Adrenal gland (tissue), 19 donors: ENCODE measurements at places on chromosomes 1 and 21.

DNA sequence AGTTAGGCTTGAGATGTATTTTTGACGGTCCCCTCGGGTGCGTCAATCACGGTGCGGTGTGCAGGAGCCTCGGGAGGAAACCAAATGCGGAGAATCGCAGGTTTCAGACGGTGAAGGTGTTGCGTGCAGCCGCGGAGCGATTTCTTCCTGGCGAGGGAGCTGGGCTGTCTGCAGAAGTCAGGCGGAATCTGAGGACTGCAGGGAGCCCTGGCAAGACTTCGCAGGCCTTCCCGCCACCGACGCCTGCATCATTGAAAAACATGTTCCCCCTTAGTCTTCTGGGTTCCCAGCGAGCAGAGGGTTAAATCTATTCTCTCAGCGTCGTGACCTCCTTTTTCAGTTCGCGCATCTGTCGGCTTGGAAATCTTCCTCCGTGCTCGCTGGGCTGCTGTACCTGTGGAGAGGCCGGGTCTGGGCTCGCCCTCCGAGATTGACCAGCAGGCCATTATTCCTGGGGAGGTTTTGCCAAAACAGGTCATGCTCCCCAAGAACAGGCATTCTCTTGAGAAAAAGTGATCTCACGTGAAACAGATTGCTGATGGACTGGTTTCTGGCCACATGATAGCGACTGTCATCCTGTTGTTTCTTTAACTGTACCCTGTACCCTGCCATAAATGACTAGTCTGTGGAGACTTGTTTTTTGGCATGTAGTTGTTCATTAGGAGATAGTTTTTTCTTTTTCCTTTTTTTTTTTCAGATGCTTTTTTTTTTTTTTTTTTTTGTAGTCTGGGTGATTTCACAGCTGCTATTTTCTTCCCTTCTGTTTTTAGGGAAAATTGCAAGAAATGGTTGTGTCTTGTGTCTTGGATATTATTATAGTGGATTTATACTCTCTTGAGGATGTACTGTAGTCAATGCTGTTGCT, 894 bp downstream of the EPB41 start:
- DNase-seq = peak; percentile 45

DNA sequence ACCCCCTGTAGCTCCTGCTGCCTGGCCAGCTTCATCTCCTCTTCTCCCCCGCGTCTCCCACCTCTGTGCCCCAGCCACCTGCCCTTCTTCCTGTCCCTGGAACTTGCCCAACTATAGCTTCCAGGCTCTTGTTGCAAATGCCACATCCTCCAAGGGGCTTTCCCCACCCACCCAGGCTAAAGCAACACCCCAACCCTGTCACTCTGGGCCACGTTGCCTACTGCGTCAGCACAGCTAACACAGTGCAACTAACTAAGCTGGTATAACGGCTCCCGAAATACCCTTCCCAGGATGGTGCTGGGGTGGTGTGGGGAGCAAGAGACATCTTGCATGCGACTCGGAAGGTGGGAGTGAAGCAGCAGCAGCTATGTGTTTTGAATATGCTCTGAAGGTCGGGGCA, 19.7 kb downstream of the CAMK2N1 start:
- no peak for DNase-seq

- DNase-seq = peak; percentile 25
Observed at GRCh38 chr21:34630536-34631143, 15.7 kb upstream of the RCAN1 start.

DNA sequence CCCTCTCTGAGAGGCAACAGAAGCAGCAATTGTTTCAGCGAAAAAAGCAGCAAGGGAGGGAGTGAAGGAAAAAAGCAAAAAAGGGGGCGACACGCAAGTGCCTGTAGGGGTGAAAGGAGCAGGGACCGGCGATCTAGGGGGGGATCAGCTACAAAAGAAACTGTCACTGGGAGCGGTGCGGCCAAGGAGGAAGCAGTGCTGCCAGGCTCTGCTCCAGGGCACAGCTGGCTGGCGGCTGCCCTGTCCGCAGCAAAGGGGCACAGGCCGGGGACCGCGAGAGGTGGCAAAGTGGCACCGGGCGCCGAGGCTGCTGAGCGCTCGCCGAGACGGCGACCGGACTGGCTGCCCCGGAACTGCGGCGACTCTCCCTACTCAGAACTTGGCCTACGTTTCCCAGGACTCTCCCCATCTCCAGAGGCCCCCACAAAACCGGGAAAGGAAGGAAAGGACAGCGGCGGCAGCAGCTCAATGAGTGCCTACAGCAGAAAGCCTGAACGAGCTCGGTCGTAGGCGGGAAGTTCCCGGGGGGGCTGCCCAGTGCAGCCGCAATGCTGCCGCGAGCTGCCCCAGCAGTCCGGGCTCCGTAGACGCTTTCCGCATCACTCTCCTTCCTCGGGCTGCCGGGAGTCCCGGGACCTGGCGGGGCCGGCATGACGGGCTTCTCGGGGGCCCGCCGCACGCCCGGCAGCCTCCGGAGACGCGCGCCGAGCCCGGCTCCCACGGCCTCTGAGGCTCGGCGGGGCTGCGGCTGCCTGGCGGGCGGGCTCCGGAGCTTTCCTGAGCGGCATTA, 1.0 kb upstream of the CDKN2C start:
- peak; percentile 64 for DNase-seq

- DNase-seq = no peak
Observed at GRCh38 chr1:108117945-108118902, 81.9 kb downstream of the SLC25A24 start.

GRCh38 chr1:193525917-193526710, 339.7 kb upstream of the B3GALT2 start:
- DNase-seq = no peak

- DNase-seq = no peak
Observed at GRCh38 chr1:54006508-54006907, 11.5 kb downstream of the LDLRAD1 start.

GRCh38 chr1:8902765-8903164, 24.3 kb upstream of the ENO1 start:
- DNase-seq = no peak

GRCh38 chr1:111842411-111842810, 86.7 kb downstream of the DDX20 start:
- DNase-seq = no peak
